ENCODE measurements at places on chromosomes 6 and 20.

- DNase-seq: no peak
These were observed 165.6 kb downstream of the GRM1 start for GRCh38 chr6:146194434-146194833.

GRCh38 chr20:24765316-24766142 is 183.5 kb upstream of the CST7 start:
- no peak for DNase-seq

GRCh38 chr20:17825960-17826843 is 126.4 kb downstream of the BANF2 start:
- no peak for DNase-seq

- no peak for DNase-seq
These were observed 122.3 kb downstream of the TBXT start for GRCh38 chr6:166045173-166045859.

DNA sequence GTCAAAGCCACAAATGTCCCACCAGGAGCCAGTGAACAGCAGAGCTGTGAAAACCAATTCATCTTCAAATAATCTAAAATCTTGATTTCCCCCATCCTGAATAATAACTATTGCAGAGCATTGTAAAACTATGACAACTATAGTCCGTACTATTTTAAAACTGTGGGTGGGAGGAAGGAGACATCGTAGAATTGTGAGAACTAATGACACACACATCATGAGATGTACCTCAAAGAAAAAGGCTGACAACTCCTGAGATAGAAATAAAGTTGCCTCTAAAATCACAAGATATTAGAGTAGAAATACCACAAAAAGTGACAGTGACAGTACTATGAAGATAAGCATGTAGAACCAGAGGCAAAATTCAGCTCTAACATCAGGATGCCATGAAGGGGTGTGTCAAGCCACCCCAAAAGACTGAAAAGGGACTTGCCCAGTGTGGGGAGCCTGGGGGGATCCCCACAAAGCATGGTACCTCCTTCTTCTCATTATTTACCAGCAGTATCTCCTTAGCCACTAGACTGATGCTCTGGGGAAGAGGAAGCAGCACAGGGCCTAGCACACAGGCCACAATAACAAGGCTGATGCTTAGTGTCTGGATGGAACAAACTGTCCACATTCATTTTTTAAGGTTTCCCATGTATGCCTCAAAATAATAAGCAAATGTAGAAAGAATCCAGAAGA is 13.4 kb downstream of the NAPB start:
- DNase-seq: no peak
